Stimulated activated CD8-positive, alpha-beta memory T cell treated with anti-CD3 and anti-CD28 coated beads, Interleukin-7, amount 100 ng/mL, for 4 hours (primary cell): ENCODE measurements at places on chromosomes 12 and 14.

DNA sequence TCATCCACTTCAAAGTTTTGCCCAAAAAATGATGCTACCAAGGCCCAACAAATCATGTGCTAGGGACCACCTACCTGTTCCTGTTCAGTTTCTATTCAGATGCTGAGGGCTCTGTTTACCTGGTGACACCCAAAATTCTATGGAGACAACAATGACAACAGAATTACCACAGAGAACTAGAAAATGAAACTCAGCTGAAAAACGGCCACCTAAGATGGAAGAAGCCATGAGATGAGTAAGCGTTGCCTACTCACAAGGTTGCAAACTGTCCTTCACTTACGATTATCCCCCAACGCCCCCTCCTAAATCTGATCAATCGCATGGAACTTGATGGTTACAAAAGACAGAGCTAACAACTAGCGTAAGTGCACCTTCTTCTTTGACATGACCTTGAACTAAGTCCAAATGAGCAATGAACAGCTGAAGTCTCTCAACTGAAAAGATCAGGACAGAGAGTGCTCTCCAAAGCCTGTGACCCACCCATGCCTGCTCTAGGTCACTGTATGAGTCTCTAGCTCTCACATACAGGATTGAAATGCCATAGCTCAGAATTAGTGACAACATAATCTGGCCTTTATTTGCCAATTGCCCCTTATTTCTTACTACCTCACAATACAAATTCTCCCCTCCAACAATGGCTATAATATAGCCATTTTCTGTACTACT lies at the start of gene RNASE11:
TSS of gene RNASE11 (minus strand) at position 513 of the 666 bp plus-strand sequence.
- DNase-seq: no peak

DNA sequence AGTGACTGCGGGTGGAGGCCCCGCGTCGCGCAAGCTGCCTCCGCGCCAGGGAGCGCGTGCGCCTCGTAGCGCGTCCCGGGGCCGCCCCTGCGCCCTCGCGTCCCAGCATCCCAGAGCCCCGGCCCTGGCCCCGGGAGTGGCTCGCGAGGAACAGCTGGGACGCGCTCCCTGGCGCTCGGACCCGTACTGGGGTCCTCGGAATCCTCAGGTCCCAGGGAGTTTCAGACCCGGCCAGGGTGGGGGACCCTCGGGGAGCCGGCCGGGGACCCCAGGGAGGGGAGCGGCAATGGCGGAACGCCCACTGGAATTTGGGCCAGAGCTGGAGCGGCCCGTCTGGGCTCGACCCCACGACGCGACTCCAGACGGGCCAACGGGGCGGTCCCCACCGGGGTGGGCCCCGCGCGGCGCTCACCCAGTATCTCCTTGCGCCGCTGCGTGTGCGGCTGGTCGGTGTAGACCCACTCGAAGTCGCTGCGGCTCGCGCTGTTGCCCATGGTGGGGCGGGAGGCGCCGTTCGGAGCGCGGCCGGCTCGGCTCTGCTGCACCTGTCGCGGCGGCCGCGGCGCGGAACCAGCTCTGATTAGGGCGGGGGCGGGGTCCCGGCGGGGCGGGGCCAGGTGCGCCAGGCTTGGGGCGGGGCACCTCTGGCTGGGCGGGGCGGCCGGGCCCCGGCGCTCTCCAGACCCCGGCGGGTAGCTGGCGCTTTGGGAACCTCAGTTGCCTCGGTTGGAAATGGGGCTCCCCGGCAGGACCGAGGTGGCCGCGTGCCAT lies at the start of gene DEGS2:
TSS of gene DEGS2 (minus strand) at position 552 of the 771 bp plus-strand sequence. CDS start at position 494, 58 bp downstream.
- no peak for DNase-seq

DNA sequence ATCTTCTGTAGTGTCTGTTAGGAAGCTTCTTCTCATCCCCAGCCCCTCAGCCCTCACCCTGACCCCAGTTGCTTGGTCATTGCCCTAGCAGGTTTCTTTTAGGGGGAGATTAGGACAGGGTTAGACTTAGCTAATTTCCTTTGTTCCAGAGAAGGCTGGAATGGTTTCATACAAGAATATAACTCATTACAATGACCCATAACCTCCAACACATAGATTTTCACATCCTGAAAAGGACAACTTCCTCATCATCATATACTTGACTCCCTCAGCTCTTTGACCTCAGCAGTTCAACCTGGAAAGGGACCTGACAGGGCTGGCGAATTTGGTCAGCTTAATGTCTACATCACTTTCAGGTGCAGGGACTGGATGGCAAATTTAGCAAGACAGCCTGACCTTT lies 8.0 kb upstream of the BHLHE41 start:
- DNase-seq: no peak

DNA sequence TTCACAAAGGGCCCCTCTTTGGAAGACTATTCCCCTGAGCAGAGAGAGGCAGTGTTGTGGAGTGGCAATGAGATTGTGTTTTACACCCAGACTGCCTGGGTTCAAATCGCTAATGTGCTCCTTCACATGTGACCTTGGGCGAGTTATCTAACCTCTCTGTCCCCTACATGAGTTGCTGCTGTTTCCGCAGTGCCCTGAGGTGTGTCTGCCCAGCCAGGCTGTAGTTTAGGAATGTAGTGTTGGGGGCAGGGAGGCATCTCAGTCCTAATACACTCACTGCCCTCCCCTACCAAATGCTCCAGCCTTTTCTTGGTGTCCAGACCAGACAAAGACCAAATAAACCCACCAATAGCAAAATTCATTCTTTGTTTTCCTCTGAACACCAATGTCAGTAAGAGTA lies 78.6 kb downstream of the SLC24A4 start:
- no peak for DNase-seq

DNA sequence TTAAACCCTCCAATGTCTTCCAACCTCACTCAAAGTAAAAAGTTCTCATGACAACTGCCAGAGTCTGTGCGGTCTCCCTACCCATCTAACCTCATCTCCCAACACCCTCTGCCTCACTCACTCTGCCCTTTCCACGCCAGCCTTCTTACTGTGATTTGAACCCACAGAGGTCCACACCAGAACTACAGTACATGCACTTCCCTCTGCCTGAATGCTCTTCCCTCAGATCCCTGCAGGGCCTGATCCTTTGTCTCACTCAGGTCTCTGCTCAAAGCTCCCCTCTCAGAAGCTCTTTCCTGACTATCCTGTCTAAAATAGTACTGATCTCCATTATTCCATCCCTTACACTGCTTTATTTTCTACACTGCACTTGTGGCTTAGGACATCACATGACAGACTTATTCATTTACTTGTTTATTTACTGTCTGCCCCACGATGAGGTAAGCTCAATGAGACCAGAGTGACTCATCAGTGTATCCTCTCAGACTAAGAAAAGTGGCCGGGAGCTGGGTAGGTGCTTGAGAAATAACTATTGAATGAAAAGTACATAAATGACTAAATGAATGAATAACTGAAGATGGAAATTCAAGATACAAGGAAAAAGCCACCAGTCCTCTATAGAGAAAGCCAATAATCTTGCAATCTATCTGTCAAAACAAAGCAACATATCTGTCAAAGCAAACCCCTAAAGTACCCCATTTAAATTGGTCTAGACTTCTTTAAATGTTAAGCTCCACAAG lies 17.1 kb downstream of the POMT2 start:
- DNase-seq: no peak

- no peak for DNase-seq
Observed at GRCh38 chr14:57485635-57486034, 8.0 kb downstream of the CCDC198 start.

DNA sequence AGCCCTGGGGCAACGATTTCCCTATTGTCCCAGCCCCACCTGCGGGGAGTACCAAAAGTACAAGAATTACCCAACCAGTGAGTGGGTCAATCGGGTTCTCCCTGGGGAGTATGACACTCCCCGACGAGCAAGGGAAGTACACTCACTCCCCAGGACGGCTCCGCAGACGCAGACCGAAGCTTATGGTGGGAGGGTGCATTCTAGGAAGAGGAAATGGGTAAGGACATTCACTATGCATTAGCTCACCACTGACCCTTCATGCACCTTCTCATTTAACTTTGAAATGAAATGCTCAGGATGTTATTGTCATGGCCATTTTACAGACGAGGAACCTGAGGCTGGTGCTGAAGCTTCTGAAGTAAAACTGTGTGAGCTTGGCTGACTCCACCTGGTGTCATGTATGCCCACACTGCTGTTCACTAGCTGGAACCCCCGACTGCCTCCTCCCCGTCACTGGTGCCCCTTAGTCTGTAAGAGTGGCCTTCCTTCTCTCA lies 45.8 kb upstream of the TMED10 start:
- no peak for DNase-seq

DNA sequence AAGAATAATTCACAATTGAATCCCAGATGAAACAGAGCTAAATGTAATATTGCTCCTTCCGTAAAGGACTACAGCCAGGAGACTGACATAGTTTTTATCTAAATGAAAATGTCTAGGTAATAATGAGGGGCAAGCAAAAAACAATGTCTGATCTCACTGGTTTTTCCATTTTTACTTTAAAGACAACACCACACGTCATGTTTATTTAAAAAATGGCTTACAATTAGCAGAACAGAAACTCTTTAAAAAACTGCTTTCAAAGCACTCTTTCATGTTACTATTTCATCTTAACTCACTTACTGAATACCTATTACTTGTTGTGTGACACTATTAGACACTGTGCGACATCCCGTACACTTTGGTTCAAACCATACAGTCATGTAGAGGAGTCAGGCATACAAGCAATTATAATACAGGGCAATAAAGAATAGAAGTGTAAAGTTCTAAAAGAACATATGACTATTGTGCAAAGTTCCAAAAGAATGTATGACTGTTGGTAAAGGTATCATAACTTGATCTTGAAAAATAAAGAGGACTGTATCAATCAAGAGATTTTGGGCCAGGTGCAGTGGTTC lies 9.1 kb downstream of the BTBD7 start:
- no peak for DNase-seq

DNA sequence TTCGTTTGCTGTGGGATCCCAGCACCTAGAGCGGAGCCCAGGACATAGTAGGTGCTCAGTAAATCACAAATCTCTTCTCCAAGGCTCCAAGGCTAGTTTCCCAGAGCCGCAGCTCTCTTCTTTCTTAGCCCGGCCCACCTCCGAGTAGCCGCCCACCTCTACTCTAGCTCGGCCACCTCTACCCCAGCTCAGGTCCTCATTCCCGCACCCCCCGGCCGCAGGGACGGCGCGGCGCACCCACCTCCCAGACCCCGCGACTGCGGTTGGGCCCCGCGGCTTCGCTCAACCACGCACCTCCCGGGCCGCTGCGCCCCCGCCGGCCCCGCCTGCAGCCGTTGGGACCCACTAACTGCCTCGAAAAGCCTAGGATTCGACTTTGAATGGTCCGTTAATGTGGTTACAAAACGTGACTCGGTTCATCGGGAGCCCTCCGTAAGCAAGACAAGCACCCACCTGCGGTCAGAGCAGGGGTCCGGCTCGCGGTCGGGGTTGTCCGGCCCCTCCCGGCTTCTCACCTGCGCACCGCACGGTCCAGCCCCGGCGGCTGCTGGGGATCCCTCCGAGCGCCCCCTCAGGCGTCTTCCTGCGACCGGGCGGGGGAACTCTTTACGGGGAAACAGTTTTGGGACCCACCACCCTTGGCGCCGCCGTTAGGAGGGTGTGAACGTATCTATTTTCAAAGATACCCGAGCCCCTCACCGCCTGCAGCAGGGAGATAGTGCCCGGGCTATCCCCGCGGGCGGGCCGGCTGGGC lies at the start of gene SLC2A14:
TSS of gene SLC2A14 (minus strand) at position 350 of the 754 bp plus-strand sequence. CDS start 3,035 bp downstream, outside the sequence.
- no peak for DNase-seq

- DNase-seq: no peak
Observed at GRCh38 chr14:98368916-98369315, 903.1 kb downstream of the BCL11B start.

DNA sequence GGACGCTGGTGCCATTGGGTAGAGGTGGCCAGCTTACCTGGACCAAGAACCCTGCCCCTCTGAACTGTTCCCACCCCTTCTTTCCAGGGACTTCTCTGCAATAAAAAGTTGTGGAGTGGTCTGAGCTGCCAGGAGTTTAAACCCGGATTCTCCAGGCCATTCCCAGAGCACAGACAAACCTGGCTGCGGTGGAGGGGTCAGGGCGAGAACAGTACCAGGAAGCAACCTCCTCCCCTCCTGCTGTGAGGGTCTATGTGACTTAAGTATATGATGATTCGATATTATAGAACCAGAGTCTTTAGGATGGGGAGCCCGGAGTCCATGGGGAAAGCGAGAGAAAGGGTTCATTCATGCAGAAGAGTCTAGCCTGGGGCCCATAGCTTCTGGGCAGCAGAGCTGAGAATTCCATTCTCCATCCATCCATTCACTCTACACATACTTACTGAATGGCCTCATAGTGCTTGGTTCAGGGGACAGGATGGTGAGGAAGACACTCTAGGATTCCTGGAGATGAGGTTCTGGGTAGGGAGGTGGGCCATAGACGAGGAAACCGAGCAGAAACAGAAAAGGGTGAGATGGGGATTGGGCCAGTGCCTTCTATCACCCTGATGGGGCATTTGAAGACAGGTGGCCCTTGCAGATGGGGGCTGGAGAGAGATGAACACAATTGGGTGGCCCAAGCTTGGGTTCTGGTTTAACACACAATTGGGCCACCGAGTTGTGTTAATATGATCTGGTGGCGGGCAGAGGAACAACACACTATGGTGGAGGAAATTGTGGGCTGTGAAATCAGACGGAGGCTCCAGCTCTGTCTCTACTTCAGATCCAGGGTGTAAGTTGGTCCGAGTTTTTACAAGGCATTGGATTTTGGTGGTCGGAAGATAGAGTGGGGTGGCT lies 5.2 kb downstream of the KRT86 start:
- no peak for DNase-seq

- no peak for DNase-seq
Observed at GRCh38 chr14:89750908-89751392, 203.6 kb downstream of the EFCAB11 start.

GRCh38 chr14:100285021-100285912 lies 21.0 kb downstream of the SLC25A29 start:
- peak; percentile 72 for DNase-seq

GRCh38 chr12:124034297-124034696 lies 61.3 kb downstream of the ZNF664 start:
- DNase-seq: no peak

GRCh38 chr12:46752396-46752795 lies 73.4 kb downstream of the SLC38A4 start:
- no peak for DNase-seq

GRCh38 chr12:32508626-32509025 lies 109.3 kb downstream of the FGD4 start:
- no peak for DNase-seq

GRCh38 chr12:42261708-42262107 lies 23.7 kb upstream of the YAF2 start:
- DNase-seq: no peak

- no peak for DNase-seq
Observed at GRCh38 chr14:84770030-84770429, 759.9 kb upstream of the FLRT2 start.

- DNase-seq: no peak
Observed at GRCh38 chr12:132492522-132492921, 2.6 kb downstream of the FBRSL1 start.
